ENCODE measurements at places on chromosomes 12 and 14. TPM values are rescaled to one million over a fixed set of nuclear protein-coding genes. Genes with fewer than 3 reads are reported as not detected.

DNA sequence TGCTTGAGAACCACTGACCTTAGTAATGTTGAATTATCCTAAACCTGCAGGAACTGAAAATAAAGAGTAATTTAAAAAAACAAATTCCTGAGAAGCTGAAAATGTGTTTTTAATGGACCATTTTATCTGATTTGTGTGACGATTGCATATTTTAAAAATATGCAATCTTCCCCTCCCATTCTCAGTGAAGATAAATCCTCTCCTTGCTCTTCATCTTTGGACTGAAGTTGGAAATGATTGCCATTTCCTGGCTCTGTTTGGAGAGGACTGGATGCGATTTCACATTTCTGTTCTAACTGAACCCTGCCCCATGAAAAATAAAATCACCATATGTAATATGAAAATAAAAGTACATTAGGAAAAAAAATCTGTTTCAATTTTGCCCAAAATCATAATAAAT is 216.3 kb downstream of the SLC6A15 start:
- no peak for DNase-seq

GRCh38 chr12:129851296-129851695 is 52.5 kb downstream of the TMEM132D start:
- no peak for DNase-seq

DNA sequence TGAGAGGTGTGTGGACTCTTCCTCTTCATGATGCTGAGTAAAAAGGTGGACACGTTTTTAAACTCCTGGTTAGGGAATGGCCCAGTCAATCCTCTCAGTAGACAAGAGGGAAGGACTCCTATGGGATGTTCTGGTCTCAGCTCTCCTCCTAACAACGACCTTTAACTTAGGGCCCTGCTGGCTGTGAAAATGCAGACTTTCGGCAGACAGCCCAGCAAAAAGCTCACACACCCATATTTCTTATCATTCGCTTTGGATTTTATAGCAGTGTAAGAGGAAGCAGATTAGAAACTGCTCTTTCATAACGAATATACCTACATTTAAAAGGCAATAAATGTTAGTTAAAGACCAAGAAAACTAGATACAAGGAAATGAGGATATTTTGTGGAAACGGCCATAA is 18.0 kb upstream of the YARS2 start:
- DNase-seq, result peak; percentile 44

DNA sequence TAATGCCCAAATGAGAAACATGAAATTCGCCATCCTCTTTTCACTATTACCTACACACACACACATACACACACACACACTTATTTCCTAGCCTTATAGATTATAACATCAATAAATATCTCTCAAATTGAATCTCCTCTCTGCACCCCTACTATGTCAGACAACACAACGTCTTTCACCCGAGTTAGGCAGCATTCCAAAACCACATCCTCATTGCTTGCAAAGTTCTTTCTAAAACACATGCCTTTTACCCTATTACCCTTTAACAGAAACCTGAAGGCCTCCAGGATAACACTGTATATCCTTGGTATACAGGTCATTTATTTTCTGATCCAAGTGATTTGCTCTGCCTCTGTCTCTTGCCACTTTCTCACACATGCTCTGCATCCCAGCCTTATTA is 56.3 kb downstream of the KCNH5 start:
- no peak for DNase-seq

GRCh38 chr14:59344016-59344415 is 121.2 kb downstream of the GPR135 start:
- no peak for DNase-seq

Gene RNASE1
- 119 TPM for total RNA-seq

DNA sequence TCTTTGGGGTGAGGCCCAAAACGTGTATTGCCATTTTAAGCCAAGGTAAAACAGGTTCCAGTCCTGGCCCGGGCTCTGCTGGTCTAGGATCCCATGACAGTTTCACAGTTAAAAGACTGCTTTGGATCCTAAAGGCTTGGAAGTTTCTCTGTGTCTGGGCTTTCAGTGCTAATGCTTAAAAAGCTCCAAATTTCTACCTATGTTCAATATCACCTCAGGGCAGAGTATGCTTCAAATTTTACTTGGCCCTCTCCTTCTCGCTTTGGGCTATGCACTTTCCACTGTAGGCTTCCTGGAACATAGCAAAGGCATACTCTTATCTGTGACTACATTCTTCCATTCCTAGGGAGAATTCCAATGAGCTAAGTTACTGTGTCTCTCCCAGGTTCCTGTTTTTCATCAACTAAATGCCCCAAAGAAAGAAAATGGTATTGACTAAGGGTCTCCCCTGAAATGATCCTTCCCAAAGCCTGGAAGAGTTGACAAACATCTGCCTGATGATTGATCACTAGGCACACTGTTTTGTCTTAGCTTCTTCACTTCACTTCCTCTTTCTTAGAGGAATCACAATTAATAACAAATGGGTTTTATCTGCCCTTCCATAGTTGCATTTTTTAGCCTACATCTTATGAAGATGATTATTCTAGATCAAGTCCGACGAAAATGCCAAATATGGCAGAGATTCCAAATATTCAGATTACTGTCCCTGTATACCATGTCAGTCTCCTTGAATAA is 79.4 kb downstream of the TMTC2 start:
- no peak for DNase-seq

- no peak for DNase-seq
Observed at GRCh38 chr12:99605-100004, 33.0 kb downstream of the IQSEC3 start.

Gene MORN3
- total RNA-seq, result not detected

Gene NTS
- total RNA-seq, result not detected

Gene TSPAN11
- total RNA-seq, result 3.0 TPM

- no peak for DNase-seq
Observed at GRCh38 chr12:44668443-44668842, 207.7 kb downstream of the NELL2 start.

DNA sequence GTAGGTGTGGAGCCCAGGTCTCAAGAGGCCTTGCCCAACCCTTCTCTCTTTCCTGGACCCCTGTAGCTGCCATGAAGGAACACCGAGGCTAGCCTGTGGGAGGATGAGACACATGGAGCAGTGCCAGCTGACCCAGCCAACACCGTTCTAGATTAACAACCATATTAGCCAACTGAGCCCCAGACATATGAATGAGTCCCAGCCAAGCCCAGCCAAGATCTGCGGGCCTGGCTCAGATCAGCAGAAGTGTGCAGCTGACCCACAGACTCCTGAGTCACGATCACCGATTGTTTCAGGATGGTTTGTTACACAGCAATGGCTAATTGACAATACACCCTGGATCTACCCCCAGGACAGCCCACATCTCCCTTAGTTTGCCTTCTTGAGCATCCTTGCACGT is 82.1 kb downstream of the NTF3 start:
- no peak for DNase-seq

DNA sequence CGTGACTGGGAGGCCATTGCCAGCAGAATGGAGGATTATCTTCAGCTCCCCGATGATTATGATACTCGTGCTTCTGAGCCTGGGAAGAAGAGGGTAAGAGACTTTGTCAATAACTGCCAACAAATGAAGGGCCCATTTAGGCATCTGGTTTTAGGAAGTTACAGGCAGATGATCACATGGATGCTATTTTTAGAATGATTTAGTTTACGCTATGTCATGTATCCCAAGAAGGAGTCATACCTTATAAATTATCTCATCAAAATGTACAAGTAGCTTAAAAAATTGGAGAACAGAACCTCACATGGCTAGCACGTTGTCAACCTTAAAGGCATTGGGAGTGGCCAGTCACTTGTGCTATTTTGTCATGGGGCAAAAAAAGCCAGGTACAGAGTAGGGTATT is 46.7 kb downstream of the PROX2 start:
- no peak for DNase-seq

- no peak for DNase-seq
Observed at GRCh38 chr14:71070169-71070568, 162.9 kb downstream of the PCNX1 start.

Gene ZDHHC22
- total RNA-seq, result 0.14 TPM

Gene PLEKHG7
- 2.5 TPM for total RNA-seq

Gene PRH2
- total RNA-seq, result not detected

GRCh38 chr12:129873833-129874208 is 30.0 kb downstream of the TMEM132D start:
- DNase-seq, result no peak

Gene HNF1A
- 16.5 TPM for total RNA-seq

DNA sequence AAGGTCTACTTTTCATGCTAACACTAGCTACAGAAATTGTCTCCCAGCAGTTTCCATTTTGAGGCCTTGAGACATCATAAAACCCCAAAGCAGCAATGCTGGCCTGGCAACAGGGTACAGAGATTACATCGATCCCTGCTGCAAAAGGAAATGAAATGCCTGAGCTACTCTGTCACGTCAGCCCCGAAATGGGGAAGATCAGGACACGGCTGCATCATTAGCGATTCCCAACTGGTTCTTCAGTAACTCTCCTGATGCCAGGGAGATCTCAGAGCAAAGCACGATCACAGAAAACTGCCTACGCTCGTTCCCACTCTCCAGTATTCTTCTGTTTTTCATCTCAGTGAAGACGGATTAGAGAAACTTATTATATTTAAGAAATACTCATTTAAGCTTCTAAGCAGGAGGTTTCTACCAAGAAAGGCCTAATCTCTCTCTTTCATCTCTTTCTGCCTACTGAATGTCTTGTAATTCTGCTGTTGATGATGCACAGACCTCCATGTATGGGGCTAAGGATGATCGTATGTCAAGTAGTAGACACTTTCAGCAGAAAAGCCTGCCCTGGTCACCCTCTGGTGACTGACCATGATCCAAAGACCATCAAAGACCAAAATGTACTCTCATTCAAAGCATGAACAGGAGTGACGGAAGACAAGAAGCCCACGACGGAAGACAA is 168.5 kb downstream of the RIMBP2 start:
- DNase-seq, result no peak

Gene NOS1
- total RNA-seq, result 0.96 TPM

DNA sequence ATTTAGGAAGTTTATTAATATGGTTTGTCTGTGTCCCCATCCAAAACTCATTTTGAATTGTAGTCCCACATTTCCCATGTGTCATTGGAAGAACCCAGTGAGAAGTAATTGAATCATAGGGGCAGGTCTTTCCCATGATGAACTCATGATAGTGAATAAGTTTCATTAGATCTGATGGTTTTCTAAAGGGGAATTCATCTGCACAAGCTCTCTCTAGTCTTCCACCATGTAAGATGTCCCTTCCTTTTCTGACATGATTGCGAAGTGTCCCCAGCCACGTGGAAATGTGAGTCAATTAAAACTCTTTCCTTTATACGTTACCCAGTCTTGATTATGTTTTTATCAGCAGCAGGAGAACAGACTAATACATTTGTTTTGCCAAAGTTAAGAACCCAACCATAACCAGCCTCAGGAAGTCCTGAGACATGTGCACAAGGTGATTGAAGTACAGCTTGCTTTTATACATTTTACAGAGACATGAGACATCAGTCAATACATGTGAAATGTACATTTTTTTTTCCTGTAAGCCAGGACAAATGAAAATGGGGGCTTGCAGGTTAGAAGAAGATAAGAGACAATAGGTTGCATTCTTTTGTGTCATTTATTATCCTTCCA is 1136.7 kb downstream of the TMEM121 start:
- DNase-seq, result no peak

DNA sequence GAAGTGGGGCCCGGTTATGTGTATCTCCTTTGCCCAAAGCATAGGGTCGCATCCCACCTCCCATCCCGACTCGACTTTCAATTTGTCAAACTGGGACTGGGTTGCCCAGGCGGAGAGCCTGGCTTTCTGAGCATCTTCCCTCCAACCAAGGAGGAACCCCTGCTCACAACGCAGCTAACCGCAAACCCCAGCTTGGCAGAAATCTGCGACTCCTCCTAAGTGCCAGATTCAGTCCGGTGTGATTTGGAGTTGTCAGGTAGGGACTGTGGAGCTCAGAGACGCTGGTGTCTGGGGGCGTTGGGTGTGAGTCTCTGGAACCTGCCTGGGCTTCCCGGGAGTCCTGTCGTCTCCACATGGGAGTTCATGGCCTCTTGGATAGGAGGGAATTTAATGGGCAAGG is 1126.7 kb downstream of the AACS start:
- DNase-seq, result no peak

GRCh38 chr14:100554082-100554677 is 33.0 kb downstream of the BEGAIN start:
- DNase-seq, result peak; percentile 88

- DNase-seq, result no peak
Observed at GRCh38 chr14:33754261-33754660, 196.6 kb downstream of the EGLN3 start.

GRCh38 chr12:16238661-16239060 is 38.8 kb downstream of the SLC15A5 start:
- DNase-seq, result no peak

- DNase-seq, result no peak
Observed at GRCh38 chr12:457676-458075, 2.1 kb upstream of the B4GALNT3 start.

GRCh38 chr12:33825986-33826602 is 196.2 kb upstream of the ALG10 start:
- DNase-seq, result no peak

Gene PMCH
- not detected for total RNA-seq

- DNase-seq, result peak; percentile 37
Observed at GRCh38 chr12:116236148-116236731, 41.3 kb downstream of the MED13L start.

Gene RIPK3
- total RNA-seq, result 45.6 TPM

Gene NPFF
- total RNA-seq, result not detected

DNA sequence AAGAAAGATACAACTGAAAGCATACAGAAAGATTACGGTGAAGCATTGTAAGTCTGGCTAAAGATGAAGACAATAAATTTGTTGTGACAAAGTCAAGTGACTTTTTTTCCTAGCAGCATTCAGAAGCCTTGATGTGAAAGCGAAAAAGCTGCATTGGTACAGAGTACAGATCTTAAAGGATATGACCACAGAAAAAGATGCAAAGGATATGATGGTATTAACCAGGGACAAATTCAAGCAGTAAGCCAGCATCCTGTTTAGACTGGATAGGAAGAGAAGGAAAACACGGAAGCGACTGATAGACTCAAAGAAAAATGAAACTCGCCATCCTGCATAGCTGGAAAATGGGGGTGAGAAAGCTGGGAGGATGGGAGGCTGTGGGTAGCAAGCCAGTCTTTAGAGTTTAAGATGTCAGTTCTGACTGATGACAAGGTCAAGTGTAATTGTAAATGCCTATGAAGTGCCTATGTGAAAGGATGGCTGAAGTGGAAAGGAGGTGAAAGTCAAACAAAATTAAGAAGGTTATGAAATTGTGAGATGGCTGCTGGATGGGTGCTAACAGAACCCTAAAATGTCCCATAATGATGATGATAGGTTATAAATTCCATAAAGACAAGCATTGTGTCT is 92.4 kb downstream of the PHLDA1 start:
- DNase-seq, result no peak

- DNase-seq, result peak; percentile 87
Observed at GRCh38 chr12:9064815-9065606, 50.7 kb downstream of the A2M start.

Gene AQP6
- not detected for total RNA-seq
